ENCODE measurements at places on chromosomes 16 and 17.

DNA sequence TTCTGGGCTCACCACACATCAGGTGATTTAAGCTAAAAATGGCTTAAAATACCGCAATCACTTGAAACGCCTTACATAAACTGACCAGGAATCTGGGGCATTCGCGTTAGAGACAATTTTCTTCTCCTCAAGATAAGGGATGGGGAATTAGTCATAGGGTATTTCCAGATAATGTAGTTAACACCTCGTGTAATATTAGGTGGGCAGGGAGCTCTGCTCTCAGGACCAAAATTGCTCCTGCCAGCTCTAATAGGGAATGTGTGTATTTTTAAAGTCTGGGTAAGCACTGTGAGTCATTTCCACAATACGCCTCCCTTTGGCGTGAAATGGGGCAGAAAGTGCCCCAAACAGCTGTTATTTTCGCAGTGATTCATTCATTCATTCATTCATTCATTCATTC is 408.6 kb downstream of the MAF start:
- DNase-seq = no peak

DNA sequence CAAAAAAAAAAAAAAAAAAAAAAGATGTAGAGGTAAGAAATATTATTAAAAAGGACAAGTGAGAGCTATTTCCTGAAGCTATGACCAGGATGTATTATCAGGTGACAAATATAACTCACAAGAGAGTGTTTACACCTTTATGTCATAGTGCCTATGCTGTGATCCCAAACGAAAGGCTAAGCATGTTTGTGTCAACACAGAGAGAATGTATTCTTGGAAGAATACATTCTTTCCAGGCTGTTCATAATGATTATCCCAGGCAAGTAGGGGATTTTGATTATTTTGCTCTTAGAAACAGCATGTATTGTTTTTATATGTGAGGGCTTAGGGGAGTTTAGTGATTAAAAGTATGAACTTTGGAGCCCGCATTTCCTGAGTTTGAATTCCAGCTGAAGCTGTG is 175.0 kb downstream of the SPECC1 start:
- DNase-seq = no peak

DNA sequence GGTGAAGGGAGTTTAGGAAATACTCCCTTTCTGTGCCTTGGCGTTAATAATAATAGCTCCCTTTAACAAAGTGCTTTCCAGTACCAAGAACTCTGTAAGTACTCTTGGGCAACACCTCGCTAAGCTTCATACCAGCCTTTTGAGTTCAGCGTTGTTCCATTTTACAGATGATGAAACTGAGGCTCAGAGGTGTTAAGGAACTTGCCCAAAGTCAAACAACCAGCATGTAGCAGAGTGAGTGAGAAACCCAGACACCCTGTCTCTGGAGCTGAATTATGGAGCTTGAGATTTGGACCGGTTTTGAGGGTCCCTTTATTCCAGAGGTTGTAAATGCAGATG is 607 bp downstream of the KATNIP start:
- DNase-seq = no peak

DNA sequence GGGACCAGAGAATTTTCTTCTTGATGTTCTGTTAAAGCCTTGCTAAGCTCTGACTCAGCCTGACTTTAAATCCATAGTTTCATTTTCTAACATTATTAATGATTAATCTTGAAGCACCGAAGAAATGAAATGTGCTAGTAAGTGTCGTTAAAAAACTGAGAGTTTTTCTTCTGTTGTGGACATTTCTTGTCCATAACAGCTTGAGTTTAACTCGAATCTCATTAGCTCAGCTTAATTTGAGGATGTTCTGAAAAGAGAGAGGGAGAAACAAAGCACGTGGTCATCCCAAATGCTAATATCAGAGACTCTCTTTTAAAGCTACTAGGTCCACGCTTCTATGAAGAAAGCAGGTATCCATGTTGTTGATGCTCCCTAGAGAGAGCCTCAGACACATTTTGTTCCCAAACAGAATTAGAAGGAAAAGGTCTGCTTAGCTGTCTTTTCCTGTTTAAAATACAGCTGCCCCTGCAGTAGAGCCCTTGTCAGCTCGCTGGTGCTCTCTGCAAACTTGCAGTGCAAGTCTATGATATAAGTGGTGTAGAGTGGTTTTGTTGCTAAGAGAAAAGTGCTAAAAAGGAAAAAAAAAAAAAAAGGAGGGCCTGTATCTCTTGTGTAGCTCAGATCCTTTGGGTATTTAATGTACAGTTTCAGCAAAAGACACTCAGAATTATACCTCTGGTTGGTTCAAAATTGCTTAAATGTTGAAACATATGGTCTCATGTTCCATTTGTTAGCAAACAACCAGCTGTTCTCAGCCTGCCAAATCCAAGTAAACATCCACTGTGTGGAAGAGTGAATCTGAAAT is 191.1 kb upstream of the TBX2 start:
- DNase-seq = no peak

DNA sequence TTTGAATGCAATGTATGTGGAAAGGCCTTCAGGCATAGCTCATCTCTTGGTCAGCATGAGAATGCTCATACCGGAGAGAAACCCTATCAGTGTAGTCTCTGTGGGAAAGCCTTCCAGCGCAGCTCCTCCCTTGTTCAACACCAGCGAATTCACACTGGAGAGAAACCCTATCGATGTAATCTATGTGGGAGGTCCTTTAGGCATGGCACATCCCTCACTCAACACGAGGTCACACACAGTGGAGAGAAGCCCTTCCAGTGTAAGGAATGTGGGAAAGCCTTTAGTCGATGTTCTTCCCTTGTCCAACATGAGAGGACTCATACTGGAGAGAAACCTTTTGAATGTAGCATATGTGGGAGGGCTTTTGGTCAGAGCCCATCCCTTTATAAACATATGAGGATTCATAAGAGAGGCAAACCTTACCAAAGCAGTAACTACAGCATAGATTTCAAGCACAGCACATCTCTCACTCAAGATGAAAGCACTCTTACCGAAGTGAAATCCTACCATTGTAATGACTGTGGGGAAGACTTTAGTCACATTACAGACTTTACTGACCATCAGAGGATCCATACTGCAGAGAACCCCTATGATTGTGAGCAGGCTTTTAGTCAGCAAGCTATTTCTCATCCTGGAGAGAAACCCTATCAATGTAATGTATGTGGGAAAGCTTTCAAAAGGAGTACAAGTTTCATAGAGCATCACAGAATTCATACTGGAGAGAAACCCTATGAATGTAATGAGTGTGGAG is 24.7 kb downstream of the ZFP90 start:
- DNase-seq = no peak

DNA sequence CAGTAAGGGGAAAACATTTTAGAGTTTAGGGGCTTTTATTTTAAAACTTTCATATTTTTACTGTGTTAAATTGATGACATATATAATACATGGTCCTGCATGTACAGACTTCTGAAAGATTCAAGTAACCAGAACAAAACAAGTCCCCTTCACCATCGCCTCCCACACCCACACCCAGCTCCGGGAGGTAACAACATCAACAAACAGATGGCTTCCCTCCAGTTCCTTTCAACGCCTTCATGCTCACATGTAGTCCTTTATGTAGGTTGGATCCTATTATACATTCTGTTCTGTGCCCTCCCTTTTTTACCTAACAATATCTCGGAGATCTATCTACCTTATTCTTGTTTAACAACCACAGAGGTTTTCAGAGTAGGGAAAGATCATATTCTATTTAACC is 30.5 kb downstream of the GINS3 start:
- no peak for DNase-seq

DNA sequence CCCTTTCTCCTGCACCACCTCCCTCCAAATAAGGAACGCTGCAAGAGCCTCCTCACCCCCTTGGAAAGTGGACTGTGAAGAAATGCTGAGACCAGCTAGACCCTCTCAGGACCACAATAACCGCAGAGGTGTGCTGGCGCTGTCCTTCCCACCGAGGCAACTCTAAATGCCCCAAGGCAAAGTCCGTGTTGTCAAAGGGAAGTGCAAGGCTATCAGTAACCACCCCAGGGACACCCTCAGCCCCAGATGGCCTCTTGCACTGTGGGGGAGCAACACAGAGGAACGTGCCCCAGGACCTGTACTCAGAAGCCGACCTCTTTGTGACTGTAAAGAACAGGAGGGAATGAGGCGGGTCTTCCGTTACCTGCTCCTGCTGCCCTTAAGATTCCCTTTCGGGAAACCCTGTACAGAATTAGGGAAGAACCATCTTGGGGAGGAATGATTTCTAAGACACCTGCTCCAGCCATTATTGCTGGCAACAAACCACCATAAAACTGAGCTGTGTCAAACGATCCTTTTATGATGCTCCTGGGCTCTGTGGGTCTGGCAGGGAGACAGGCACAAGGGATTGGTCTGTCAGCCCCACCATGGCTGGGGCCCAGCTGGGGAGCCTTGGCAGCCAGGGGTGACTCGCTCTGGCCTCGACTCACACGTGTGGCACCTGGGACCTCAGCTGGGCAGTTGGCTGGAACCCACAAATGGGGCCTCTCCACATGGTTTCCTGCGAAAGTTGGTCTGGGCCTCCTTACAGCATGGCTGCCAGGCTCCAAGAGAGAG is 14.6 kb upstream of the MED9 start:
- no peak for DNase-seq

GRCh38 chr17:29840884-29841283 is 89.1 kb downstream of the SSH2 start:
- no peak for DNase-seq

- no peak for DNase-seq
Observed at GRCh38 chr17:12815642-12816141, 26.4 kb downstream of the ARHGAP44 start.

DNA sequence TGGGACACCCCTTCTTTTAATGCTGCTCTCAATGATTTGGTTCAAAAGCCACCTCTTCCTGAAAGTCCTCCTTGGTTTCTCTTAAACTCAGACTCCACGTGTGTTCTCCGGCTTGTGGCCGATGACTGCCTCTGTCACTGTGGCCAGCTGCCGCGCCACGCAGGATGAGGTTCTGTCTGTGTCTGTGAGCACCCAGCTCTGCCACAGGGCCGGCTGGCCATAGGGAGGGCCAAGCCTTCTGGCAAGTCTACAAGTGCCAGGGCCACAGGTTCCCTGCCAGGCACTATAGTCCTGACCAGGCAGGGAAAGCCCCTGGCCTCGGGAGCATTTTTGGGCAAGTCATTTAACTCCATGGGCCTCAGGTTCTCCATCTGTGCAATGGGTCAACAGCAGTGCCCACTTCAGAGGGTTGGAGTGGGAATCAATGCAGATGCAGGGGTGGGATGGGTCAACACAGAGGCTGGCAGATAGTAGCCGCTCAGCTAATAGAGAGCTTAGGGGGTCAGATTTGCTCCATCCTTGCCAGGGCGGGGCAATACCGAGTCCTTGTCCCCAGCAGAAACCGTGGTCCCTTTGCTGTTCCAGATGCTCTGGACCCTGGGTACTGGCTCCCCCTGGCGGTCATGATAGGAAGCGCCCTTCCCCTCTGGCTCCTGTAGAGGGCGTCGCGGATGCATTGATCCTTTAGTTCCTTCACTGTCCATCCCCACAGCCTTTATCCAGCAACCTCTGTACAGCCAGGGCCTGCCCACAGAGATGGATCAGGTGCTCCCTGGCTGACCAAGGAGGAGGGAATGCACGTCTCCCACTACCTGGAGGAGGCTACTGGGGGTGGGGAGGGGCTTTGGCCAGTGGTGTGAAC is 19.3 kb upstream of the ADGRG3 start:
- peak; percentile 92 for DNase-seq

- no peak for DNase-seq
Observed at GRCh38 chr16:48574766-48575165, 35.2 kb downstream of the N4BP1 start.

DNA sequence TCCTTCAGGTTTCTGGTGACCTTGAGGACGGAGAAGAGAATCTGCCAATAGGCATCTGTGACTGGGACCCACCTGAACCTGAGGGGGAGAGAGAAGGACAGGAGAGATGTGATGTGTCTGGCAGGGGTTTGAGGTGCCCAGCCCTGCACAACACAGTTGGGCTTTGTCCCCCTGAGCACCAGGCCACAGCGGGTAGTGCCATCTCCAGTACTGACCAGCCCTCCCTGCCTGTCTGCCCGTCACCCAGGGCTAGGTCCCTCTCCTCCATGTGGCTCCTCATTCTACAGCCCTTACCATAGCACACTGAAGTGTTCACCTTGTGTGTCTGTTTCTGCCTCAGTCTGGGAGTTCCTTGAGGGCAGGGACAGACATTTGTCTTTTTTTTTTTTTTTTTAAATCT is 30.8 kb downstream of the NLRP1 start:
- DNase-seq = no peak

GRCh38 chr17:42253578-42253977 is 22.6 kb downstream of the STAT5B start:
- DNase-seq = no peak

DNA sequence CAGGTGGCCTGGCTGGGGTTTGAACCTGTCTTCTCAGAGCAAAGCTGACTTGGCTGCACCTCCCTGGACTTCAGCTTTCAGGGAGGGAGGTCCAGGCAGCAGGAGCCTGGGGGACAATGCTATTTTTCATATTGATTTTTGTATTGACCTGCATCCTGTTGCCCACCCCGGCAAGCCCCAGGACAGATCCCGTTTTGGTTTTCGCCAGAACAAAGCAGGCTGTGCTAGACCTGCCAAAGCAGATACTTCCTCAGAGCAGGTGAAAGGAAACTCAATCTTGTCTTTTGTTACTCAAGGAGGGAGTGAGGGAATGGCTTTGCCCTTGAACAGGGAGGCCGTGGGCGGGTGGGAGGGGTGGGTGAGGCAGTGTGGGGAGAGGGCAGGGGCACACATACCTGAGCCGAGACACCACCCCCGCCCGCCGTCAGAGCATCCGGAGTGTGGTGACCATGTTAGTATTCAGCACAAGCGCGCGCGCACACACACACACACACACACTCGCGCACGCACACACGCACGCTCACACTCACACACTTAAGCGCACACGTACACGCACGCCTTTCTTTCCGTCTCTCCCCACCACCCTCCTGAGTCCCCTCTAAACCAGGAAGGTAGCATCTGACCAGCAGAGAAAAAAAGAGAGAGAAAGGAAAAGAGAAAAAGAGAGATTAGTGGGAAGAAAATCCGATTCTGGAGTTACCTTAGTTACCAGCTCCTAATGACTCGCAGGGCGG is 59.5 kb downstream of the RAI1 start:
- peak; percentile 46 for DNase-seq

- no peak for DNase-seq
Observed at GRCh38 chr16:82363026-82363816, 193.2 kb upstream of the MPHOSPH6 start.

DNA sequence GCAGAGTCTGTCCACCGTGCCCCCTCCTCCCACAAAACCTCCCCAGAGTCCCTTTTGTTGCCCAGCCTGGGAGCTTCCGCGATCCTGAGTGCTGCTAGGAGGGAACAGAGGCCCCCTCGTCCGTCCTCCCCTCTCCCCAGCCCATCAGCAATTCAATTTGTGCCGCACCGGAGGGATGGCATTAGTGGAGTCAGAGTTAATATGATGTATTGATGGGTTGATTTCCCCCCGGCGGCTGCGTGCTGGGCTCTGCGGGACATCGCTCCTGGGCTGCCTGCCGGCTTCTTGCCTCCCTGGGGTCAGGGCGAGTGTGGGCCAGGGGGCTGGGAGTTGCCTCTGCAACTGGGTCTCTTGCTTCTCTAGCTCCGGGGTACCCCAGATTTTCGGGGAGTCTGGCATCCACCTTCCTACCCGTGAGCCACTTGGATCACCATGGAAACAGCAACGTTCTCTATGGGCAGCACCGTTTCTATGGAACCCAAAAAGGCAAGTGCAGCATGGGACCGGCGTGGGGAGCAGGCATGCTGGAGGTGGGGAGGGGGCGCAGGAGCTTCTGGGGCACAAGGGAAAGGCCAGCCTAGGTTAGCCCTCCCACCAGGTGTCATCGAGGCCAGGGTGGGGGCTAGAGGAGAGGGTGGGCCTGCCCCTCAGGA is 42.9 kb downstream of the BAHCC1 start:
- DNase-seq = no peak

Measured in activated CD4-positive, alpha-beta memory T cell treated with anti-CD3 and anti-CD28 coated beads, Interleukin-2, amount 10 ng/mL, durations not matched to agents 7 days and 5 days (primary cell).